ENCODE measurements at places on chromosomes 2 and 18.
A peak's percentile ranks its signal among the peaks of the same experiment; 100 is the strongest.

- no peak for DNase-seq
These were observed 5.1 kb upstream of the CALCRL start for GRCh38 chr2:187453078-187453641.

GRCh38 chr2:234334151-234334550, 162.7 kb downstream of the ARL4C start:
- DNase-seq = no peak

- no peak for DNase-seq
These were observed 5.7 kb downstream of the MAL start for GRCh38 chr2:95031076-95031725.

- DNase-seq = peak; percentile 34
These were observed at the start of gene GULP1 for GRCh38 chr2:188291617-188292347. Gene GULP1 (plus strand): TSS chr2:188291874. CDS start chr2:188477703, 185,829 bp downstream.

DNA sequence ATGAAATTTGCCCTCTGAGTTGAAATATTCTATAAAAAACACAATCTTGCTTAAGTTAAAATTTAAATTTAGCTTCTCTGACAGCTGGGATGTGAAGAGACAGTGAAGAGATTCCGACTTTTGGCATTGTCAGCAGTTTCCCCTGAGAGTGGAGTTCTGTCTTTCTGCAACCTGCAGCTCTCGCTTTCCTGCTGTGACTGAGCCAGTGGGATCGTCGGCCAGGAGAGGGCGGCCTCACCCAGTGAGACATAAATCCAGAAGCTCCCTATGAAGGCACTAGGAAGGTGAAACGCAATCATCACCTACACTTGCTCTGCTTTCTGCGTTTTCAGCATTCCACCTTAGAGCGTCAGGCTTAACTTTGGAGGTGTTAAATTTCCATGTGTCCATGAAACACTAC, 75.4 kb upstream of the HNMT start:
- peak; percentile 12 for DNase-seq

- DNase-seq = no peak
These were observed 99.0 kb downstream of the PRKCE start for GRCh38 chr2:45750484-45750883.

- DNase-seq = no peak
These were observed 6.6 kb downstream of the KIF1A start for GRCh38 chr2:240813231-240813921.

DNA sequence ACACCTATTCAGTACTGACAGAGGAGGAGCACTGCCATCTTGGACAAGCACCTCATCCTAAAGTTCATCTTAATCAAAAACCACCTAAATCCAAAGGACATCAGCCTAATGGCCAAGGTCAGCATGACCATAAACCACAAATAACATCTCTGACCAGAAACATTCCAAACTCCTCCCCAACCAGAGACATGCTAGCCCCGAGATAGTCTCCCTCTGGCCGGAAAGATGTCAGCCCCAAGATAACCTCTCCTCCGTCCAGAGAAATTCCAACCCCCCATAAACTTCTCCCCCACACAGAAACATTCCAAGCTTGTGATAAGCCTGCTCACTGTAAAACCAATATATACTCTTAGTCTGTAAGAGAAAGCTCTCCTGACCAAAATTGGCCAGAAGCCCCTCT, 260.6 kb downstream of the CLIP4 start:
- DNase-seq = no peak

- DNase-seq = no peak
These were observed 35.8 kb downstream of the SLC9A4 start for GRCh38 chr2:102508863-102509262.

GRCh38 chr2:199744724-199745123, 106.3 kb downstream of the FTCDNL1 start:
- DNase-seq = no peak

DNA sequence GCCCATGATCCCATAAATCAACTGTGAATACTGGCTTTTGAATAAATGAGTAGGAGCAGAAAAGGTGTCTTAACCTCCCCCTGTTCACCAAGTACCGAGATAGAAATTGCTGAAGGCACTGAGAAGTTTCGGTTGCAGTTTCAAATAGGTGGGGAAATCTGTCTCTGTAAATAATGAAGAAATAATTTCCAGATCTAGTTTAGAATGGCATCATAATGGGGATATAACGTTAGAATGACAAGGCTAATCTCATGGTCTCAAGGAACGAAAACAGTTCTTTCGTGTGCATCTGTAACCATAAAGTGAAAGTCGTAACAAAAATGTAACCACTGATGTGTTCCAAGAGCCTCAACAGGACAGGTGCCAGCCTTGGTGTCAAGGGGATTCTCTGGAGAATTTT, 49.9 kb upstream of the TMEM18 start:
- no peak for DNase-seq

- DNase-seq = peak; percentile 16
These were observed 156.9 kb upstream of the ITGA6 start for GRCh38 chr2:172270278-172271079.

- peak; percentile 72 for DNase-seq
These were observed at the start of gene ADD2 for GRCh38 chr2:70767699-70768589. Gene ADD2 (minus strand): TSS chr2:70768200. CDS start chr2:70706408, 61,792 bp downstream.

GRCh38 chr2:241901018-241901380, 31.5 kb downstream of the RTP5 start:
- DNase-seq = no peak

- DNase-seq = no peak
These were observed 73.8 kb downstream of the RTP5 start for GRCh38 chr2:241943209-241943850.

DNA sequence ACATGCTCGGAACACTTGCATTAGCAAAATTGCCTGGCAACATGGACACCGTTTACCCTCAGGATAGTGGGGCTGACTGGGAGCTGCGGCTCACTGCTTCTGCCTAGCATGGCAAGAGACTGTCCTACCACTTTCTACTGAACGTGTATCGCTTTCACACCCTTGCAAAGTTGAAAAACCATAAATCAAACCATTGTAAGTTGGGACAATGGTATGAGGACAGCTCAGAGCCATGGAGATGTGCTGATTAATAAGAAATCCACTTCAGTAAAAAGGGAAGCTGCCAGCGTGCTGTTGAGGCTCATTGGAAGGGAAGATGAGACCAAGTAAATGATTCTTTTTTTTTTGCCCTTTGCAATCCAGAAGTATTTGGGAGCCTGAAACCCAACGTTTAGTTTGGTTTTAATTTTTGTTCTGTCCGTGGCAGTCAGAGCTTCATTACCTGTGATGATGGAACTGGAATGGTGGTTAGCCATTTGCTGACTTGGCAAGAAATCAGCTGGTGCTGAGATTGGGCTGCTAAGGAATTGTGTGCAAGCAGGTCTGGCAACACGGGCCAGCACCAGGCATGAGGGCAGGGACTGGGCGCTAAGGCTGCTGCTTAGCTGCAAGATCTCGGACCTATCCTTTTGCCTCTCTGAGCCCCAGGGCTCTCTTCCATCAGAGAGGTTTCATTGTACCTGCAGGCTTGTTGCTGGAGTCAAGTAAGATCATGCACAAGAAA, 75.5 kb upstream of the HS6ST1 start:
- no peak for DNase-seq

- no peak for DNase-seq
These were observed 22.0 kb downstream of the TCF23 start for GRCh38 chr2:27170581-27171337.

- no peak for DNase-seq
These were observed 76.5 kb downstream of the ARL4C start for GRCh38 chr2:234420408-234420807.

DNA sequence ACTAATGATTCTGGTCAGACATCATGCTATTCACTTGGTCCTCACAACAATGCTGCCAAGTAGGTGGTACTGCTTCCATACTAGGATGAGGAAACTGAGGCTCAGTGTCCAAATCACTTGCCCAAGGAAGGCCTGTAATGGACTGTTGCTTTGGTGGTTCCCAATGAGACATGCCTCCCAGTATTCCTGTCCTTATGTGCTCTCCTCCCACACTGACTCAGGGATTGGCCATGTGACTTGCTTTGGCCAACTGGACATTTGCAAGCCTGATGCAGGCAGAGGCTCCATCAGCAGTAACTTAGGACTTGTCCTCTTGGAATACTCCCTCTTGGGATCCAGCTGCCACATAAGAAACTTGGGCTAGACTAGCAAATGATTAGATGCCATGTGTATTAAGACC, 3.0 kb downstream of the FBXO41 start:
- no peak for DNase-seq

DNA sequence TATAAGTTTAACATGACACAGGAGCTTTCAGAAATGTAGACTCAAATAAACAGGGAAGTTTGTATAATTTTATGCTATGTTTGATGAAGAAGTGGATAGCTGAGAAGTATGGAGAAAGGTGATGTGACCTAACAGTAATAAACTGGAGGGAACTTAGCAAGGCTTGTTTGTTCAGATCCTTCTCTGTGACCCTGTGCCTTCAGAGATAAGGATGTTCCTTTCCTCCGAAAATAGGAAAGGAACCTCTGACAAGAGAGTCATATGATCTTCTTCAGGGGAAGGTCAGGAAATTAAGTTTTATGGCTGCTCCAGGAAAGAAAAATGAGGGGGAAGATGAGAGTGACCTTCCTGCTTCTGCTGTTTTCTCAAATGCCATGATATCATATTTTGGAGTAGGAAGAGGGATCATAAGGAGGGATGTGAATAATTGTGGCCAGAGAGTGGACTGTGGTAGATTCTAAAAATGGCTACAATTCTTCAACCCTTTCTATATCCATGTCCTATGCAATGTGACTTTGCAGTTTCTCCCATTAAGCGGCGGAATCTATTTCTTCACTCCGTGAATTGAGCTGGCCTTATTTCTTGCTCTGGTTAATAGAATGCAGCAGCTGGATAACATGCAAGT, 8.5 kb upstream of the C2orf69 start:
- no peak for DNase-seq

DNA sequence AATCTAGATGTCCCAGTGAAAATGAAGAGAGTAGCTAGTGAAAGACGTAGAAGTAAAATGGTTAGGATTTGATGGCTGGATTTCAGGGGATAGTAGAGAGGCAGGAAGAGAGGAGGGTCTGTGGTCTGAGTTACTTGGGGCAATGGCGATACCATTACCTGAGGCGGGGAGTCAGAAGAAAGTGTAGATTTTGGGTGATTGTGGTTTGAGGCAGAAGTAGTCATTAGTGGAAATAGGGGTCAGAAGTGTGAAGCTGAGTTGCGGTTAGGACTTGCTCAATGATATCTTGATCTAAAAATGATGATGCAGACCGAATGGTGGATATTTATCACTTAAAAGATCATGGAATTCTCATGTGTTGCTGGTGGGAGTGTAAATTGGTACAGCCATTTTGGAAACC, 41.0 kb downstream of the CEP192 start:
- no peak for DNase-seq

DNA sequence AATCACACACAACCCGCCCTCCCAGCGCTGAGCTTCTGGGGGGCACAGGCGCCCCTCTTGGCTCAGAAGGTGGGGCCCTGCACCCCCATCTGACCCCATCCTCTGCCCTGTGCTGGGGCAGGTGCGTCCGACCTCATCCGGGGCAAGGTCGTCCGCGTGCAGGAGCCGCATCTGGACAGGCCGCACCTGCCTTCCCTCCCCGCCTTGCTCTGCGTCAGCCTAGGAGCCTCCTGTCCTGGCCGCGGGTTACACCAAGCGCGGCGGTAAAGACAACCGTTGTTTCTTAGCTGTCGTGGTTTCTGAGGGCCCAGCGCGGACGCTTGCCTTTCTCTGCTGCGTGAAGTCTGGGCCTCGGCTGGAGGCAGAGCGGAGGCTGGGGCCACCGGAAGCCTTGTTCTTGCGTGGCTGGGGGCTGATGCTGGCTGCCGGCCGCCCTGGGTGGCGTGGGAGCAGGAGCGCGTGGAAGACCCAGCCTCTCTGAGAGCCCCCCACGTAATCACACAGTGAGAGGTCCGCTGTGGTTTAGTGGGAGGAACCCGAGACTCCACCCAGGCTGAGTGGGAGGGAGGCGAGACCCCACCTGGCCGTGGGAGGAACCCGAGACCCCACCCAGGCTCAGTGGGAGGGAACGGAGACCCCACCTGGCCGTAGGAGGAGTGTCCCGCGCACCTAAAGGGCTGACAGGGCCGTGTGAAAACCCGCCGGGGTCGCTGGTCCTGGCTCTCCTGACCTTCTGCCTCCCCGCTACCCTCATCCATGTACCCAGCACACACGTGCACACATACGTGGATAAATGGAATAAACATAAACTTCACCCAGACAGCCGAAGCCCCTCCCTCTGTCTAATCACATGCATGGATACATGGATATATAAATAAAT, 51.8 kb downstream of the KCNG2 start:
- DNase-seq = no peak

GRCh38 chr2:9590641-9591040, 35.0 kb upstream of the ADAM17 start:
- DNase-seq = no peak

GRCh38 chr2:219247678-219248642, 2.7 kb downstream of the STK16 start:
- peak; percentile 74 for DNase-seq

- DNase-seq = no peak
These were observed 55.0 kb downstream of the ODC1 start for GRCh38 chr2:10392951-10393639.

DNA sequence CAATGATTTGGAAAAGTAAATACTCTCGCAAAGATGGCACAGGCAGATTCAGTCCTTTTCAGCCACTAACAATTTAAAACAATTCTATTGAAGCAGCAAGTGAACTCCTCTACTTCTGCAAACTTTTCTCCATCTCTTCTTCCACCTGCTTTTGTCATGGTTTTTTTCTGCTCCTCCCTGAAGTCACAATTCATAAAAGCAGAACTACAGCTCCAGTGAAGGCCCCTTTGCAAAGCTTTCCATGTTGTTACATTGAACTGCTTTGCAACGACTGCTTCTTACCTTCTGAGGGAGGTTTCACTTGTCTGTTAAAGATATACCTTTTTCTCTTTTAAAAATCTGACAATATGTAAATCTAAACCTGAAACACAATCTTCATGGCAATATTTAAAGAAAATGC, 3.7 kb upstream of the SERTAD2 start:
- no peak for DNase-seq

DNA sequence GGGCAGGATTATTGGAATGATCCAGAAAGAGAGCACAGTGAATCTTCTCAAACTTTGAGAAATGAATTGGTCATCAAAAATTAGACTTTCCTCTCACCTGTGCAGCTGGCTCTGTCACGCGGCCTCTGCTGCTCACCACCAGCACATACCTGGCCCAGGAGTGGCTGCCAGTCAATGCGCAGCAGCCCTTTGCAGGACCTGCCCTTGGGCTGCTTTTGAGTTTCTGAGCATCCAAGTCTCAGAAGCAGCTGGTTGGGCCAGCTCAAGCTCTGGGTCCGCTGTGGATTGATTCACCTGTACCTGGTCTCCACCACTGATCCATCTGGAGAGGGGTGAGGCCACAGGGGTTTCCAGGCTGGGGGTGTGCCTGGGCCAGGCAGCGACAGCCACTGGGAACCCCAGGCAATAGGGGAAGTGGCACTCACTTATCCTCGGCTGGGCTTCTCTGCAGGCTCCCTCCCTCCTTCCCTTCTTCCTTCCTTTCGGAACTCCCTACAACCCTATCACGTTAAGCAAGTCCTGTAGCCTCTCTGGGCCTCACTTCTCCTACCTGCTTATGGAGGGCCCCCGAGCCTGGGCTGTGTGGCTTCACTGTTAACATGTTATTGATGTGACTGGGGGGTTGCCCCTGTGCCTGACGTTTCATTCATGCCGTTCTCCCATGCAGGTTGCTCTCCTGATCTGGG, 48.1 kb downstream of the SH3BP4 start:
- no peak for DNase-seq

GRCh38 chr2:209933499-209934483, 68.6 kb upstream of the RPE start:
- no peak for DNase-seq
